ENCODE measurements at places on chromosomes 5 and 9.
A peak's percentile ranks its signal among the peaks of the same experiment; 100 is the strongest.

GRCh38 chr9:132716007-132716406, 45.7 kb downstream of the GTF3C4 start:
- H3K4me1 ChIP-seq, result peaks cover 6% of the 10 kb centered on the region
- no peak for DNase-seq
- peaks cover 32% of the 10 kb centered on the region for H3K27me3 ChIP-seq
- H3K4me3 ChIP-seq, result no peak overlapping the region
- H3K27ac ChIP-seq, result no peak overlapping the region

- DNase-seq, result no peak
- no peak overlapping the region for H3K27ac ChIP-seq
- H3K4me1 ChIP-seq, result no peaks in the 10 kb centered on the region
- no peak overlapping the region for H3K4me3 ChIP-seq
- no peaks in the 10 kb centered on the region for H3K36me3 ChIP-seq
These were observed 103.6 kb downstream of the LURAP1L start for GRCh38 chr9:12878351-12878978.

DNA sequence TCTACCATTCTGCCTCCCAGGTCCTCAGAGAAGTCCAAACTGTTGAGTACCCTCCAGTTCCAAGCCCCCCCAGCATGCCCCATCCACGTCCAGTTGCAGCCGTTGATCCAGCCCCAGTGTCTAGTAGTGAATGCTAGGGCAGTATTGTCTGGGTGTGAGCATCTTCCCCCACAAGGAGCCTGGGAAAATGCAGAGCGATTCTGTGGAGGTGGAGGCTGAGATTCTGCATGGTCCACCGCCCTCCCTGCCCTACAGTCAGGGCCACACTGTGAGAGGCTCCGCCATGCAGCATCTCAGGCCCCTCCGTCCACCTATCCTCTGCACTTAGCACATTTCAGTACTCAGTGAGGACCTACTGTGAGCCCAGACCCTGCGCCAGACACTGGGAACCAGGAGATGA, 135.9 kb downstream of the GABBR2 start:
- no peak overlapping the region for H3K4me3 ChIP-seq
- no peak overlapping the region for H3K27ac ChIP-seq
- peaks cover 19% of the 10 kb centered on the region for H3K4me1 ChIP-seq

DNA sequence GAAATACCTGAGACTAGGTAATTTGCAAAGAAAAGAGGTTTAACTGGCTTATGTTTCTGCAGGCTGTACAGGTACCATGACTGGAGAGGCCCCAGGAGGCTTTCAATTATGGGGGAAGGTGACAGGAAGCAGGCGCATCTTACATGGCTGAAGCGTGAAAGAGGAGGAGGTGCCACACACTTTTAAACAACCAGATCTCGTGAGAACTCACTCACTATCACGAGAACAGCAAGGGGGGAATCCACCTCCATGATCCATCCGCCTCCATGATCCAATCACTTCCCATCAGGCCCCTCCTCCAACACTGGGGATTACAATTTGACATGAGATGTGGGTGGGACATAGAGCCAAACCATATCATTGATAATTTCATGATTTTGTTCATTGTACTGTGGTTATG, 2.5 kb upstream of the MED27 start:
- no peak overlapping the region for H3K4me3 ChIP-seq
- H3K27ac ChIP-seq, result no peak overlapping the region
- no peak for DNase-seq

GRCh38 chr9:70111042-70111602, 67.5 kb downstream of the MAMDC2 start:
- H3K4me3 ChIP-seq, result no peak overlapping the region
- no peaks in the 10 kb centered on the region for H3K36me3 ChIP-seq
- H3K27ac ChIP-seq, result no peak overlapping the region
- peaks cover 29% of the 10 kb centered on the region for H3K27me3 ChIP-seq
- no peaks in the 10 kb centered on the region for H3K4me1 ChIP-seq
- peak; percentile 66 for DNase-seq

GRCh38 chr5:52798938-52799337, 11.2 kb downstream of the ITGA1 start:
- H3K36me3 ChIP-seq, result peaks cover 11% of the 10 kb centered on the region
- DNase-seq, result no peak
- peak overlapping the region; percentile 86 for H3K4me3 ChIP-seq

GRCh38 chr9:4238522-4238921, 61.3 kb downstream of the GLIS3 start:
- no peak for DNase-seq
- peaks cover 28% of the 10 kb centered on the region for H3K4me1 ChIP-seq
- peaks cover 2% of the 10 kb centered on the region for H3K36me3 ChIP-seq
- H3K27me3 ChIP-seq, result no peaks in the 10 kb centered on the region
- H3K27ac ChIP-seq, result peak overlapping the region; percentile 12

DNA sequence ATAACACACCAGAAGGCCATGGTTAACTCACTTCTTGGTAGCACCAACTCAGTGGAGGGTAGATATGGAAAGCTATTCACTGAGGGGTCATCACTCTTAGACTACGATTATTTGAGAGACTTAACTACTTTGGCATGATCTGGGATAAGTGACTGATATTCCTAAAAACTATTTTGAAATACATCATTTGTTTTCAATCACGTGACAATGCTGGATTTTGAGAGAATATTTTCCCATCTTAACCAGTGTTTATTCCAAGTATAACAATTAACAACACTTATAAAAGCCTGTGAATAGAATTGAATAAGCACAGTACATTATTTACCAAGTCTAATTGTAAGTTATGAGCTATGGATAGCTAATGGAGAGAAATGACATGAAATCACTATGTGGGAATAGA, 22.4 kb upstream of the CYLC2 start:
- H3K4me3 ChIP-seq, result no peak overlapping the region
- no peak overlapping the region for H3K27ac ChIP-seq
- H3K27me3 ChIP-seq, result no peaks in the 10 kb centered on the region
- DNase-seq, result no peak
- no peaks in the 10 kb centered on the region for H3K36me3 ChIP-seq

DNA sequence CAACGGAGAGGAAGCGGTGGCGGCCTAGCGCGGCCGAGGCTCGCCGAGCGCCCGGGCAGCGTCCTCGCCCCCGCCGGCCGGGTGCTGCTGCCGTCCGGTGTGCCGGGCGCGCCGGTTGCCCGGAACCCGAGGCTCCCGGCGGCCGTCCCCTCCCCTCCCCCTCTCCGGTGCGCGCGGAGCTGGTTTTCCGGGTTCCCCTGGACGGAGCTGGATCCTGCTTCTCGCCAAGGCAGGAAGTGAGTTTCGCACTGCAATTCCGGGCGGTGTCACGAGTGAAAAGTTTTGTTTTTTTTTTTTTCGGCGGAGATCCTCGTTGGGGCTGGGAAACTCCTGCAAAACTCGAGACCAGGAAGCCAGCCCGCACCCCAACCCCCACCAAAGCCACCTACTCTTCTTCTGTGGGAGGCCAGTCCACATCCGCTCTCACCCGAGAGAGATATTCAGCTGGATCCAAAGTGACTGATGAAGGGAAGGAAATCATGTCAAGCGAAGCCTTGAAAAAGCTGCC, at the start of gene ERBIN:
TSS of gene ERBIN (plus strand) at position 300 of the 508 bp plus-strand sequence. CDS start 66,144 bp downstream, outside the sequence.
- peak within 1 kb of the TSS; percentile 99 for H3K27ac ChIP-seq
- peaks cover 19% of the 10 kb centered on the region for H3K27me3 ChIP-seq
- H3K4me1 ChIP-seq, result peaks cover 37% of the 10 kb centered on the region
- DNase-seq, result peak; percentile 80
- peaks cover 24% of the 10 kb centered on the region for H3K36me3 ChIP-seq

DNA sequence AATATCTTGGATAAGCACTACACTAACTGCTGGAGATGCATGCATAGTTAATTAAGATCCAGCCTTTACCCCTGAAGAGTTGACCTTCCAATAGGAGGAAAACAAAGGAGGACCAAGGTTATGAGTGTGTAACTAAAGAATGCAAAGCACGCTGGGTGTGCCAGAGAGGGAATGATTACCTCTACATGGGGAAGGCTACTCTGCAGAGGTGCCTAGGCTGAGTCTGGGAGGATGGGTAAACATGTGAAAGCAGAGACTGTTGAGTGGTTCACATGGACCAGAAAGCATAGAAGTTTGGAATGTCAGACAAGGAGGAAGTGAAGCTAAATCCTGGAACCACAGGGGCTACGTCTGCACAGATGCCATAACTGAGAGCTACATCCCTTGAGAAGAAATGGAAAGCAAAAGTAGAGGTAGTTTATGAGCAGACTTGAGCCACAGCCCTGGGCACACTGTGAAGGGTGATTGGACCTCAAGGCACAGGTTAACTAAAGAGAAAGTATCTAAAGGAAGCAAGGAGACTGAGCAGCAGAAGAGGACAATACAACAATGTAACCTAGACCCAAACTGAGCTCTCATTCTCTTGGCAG, 176.2 kb downstream of the DENND1A start:
- H3K27me3 ChIP-seq, result no peaks in the 10 kb centered on the region
- no peak overlapping the region for H3K27ac ChIP-seq
- no peaks in the 10 kb centered on the region for H3K36me3 ChIP-seq

DNA sequence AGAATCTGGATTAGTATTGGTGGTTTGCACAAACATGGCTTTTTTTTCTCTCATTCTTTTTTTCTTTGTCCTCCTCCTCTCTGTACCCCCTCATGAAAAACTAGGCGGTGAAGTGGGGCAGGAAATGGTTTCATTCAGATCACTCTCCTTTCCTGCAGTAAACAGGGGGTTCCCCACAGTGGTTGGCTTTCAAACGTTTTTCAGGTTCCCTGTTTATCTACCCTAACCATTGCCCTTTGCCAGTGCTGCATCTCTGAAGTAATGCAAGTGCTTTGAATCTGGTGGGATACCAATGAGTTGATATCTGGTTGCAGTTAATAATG, 29.8 kb downstream of the NR4A3 start:
- peaks cover 9% of the 10 kb centered on the region for H3K27me3 ChIP-seq
- peak overlapping the region; percentile 21 for H3K4me3 ChIP-seq
- H3K4me1 ChIP-seq, result peaks cover 51% of the 10 kb centered on the region

- peaks cover 7% of the 10 kb centered on the region for H3K36me3 ChIP-seq
- H3K4me1 ChIP-seq, result no peaks in the 10 kb centered on the region
- no peak for DNase-seq
- no peak overlapping the region for H3K4me3 ChIP-seq
- H3K27me3 ChIP-seq, result peaks cover 2% of the 10 kb centered on the region
These were observed 235.2 kb upstream of the SLC24A2 start for GRCh38 chr9:20023961-20024571.

- H3K4me3 ChIP-seq, result no peak overlapping the region
- peaks cover 23% of the 10 kb centered on the region for H3K27me3 ChIP-seq
- no peaks in the 10 kb centered on the region for H3K36me3 ChIP-seq
- H3K27ac ChIP-seq, result no peak overlapping the region
- no peaks in the 10 kb centered on the region for H3K4me1 ChIP-seq
- no peak for DNase-seq
These were observed 14.5 kb downstream of the ABO start for GRCh38 chr9:133260334-133261102.

DNA sequence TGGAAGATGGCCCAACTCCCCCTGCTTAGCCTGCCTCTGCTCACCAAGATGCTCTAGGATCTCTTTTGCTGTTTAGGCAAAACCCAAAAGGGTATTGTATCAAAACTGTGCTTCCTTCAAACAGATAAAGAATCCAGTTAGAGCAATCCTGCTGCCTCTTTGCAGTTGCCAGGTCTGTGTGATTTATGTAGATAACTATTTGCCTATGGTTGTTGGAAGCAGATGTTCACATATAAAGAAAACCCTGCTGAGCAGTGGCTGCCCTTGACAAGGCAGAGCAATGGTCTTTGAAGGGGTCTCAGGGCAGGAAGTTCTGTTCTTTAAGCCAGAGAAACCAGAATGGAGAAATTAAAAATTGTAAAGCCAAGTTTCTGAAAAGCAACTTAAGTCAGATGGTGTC, 68.6 kb downstream of the LRRC70 start:
- no peaks in the 10 kb centered on the region for H3K27me3 ChIP-seq
- no peak for DNase-seq
- no peaks in the 10 kb centered on the region for H3K36me3 ChIP-seq
- H3K27ac ChIP-seq, result no peak overlapping the region

DNA sequence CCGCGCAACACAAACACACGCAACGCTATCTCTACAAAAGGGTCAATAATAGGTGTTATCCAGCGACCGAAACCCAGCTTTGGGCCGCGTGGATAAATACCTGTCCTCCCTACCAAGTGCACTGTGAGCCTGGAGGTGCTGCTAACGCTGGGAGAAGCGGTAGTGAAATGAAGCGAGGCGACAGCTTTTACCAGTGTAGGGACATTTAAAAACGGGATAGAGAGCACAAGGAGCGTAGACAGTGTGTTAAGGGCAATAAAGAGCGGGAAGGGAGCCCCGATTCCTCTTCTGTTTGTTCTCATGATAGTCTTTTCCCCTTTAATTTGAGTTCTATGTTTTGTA, 421 bp upstream of the DEPDC1B start:
- peaks cover 18% of the 10 kb centered on the region for H3K36me3 ChIP-seq
- peak overlapping the region; percentile 93 for H3K27ac ChIP-seq
- peaks cover 23% of the 10 kb centered on the region for H3K27me3 ChIP-seq
- H3K4me1 ChIP-seq, result peaks cover 39% of the 10 kb centered on the region
- no peak for DNase-seq
- peak overlapping the region; percentile 91 for H3K4me3 ChIP-seq

- H3K27me3 ChIP-seq, result no peaks in the 10 kb centered on the region
- H3K27ac ChIP-seq, result no peak overlapping the region
- no peak overlapping the region for H3K4me3 ChIP-seq
- H3K4me1 ChIP-seq, result no peaks in the 10 kb centered on the region
- peaks cover 3% of the 10 kb centered on the region for H3K36me3 ChIP-seq
These were observed 41.2 kb downstream of the ANKH start for GRCh38 chr5:14830210-14831005.

- H3K36me3 ChIP-seq, result no peaks in the 10 kb centered on the region
- no peak overlapping the region for H3K27ac ChIP-seq
- DNase-seq, result no peak
- peaks cover 7% of the 10 kb centered on the region for H3K27me3 ChIP-seq
- H3K4me3 ChIP-seq, result no peak overlapping the region
- peaks cover 3% of the 10 kb centered on the region for H3K4me1 ChIP-seq
These were observed 110.0 kb downstream of the PAX5 start for GRCh38 chr9:36924071-36924470.

DNA sequence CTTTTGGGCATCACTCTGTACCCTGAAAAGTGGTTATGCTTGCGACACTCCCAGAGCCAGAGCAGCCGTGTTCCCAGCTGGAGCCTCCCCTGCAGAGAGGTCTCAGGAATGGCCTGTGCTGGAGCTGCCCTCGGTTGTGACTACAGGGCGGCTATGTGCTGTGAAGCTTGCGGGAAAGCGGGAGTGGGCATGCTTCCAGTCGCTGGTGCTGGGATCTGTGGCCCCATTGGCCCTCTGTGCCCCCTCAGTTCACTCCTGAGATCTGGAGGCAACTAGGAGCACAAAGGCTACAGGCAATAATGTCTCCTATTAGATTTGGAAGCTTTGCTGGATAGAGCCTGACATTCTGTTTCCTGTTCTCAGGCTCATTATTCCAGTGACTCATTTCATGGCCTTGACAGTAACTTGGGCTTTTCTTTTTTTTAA, 56.9 kb downstream of the GPR107 start:
- DNase-seq, result no peak
- peaks cover 13% of the 10 kb centered on the region for H3K4me1 ChIP-seq
- no peak overlapping the region for H3K27ac ChIP-seq
- H3K36me3 ChIP-seq, result peaks cover 31% of the 10 kb centered on the region

DNA sequence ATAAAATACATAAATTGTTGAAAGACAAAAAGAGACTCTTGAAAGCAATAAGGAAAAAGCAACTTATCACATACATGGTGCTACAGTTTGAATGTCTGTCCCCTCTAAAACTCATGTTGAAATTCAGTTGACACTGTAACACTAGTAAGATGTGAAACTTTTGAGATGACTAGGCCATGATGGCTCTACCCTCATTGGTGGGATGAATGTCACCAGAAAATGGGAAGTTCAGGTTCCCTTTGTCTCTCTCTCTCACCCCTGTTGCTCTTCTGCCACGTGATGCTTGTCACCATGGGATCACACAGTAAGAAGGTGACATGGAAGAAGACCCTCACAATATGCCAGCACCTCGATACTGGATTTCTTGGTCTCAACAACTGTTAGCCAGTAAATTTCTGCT, 50.3 kb upstream of the SPTLC1 start:
- no peaks in the 10 kb centered on the region for H3K4me1 ChIP-seq
- no peak for DNase-seq
- peaks cover 43% of the 10 kb centered on the region for H3K27me3 ChIP-seq
